ENCODE measurements at places on chromosomes 11 and 22.

DNA sequence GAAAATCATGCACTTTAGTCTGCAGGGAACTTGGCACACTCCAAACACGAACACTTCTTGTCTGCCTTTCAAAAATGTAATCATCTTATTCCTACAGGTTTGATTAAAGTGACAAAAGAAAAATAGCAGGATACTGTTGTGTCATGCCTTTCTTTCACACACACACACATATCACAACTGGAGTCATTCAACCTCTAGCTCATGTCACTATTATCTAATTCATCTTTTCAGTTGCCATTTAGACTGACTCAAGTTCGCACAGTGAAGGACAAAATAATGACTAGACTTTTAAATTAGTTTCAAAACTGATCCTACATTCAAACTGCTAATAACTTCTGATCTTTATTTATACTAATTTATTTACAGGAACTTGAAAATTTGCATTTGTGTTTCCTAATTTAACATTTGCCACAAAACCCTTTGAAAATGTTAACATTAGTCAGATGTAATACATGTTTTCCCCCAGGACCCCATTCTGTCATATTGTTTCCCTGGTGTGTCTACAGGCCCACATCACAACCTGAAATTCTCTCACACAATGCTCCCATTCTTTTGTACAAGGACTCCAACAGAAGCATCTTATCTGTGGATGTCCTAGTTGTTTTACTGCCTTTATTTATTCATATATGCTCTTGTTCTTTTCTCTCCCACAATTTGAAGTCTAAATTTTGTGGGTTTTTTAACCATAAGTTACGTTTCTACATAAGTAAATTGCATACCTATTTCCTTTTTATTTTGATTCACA lies 171.1 kb downstream of the GRIA4 start:
- no peak for DNase-seq

DNA sequence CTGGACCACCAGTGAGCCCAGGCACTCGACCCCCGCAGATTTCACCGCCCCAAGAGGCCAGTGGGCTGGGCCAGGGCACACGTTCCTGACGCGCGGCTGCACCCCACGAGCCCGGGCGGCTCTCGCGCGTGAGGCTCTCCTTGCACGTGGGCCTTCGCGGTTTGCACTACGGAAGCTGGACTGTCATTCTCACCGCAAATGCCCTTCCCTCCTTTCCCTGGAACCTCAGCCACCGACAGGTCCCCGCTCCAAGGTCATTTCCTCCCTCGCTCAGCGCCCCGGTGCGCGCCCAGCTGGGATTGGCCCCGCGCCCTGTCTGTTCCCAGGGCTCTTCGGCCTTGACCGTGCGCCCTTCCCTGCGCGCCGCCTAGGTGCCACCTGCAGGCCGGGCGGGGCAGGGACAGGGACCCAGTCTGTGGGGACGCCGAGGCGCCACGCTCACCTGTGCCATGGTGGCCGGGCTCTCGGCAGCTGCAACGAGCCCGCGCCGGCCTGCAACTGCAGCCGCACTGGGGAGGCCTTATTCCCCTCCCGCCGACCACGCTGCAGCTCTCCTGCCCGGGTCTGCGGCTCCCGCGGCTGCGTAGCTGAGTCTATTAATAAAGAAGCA lies 2.1 kb upstream of the CPT1A start:
- peak; percentile 60 for DNase-seq

DNA sequence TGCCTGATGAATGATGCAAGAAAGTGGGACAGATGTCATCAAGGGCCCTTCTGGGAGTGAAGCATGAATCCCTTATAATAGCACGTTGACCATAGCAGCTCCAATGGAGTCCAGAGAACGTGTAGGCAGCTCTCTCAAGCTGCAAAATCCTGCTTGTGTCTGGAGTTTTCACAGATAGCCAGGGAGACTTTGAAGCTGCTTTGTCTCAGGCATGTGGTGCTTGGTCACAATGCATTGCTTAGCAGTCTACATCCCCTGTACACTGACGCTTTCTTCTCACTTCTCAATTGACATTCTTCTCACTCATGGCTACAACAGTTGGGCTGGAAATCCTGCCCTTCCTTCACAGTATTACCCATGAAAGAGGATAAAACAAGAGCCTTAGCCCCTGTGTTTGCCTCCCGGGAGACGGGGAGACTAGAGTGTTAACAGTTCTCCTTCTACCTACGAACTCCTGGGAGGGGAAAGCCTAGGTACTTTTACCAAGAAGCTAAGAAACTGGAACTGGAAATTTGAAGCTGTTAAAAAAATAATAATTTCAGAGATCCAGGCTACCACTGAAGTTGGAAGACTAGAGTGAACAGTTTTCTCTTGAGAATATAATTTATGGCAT lies 20.7 kb upstream of the MMP7 start:
- DNase-seq: no peak

- no peak for DNase-seq
These were observed 112.8 kb upstream of the CADM1 start for GRCh38 chr11:115616971-115617370.

DNA sequence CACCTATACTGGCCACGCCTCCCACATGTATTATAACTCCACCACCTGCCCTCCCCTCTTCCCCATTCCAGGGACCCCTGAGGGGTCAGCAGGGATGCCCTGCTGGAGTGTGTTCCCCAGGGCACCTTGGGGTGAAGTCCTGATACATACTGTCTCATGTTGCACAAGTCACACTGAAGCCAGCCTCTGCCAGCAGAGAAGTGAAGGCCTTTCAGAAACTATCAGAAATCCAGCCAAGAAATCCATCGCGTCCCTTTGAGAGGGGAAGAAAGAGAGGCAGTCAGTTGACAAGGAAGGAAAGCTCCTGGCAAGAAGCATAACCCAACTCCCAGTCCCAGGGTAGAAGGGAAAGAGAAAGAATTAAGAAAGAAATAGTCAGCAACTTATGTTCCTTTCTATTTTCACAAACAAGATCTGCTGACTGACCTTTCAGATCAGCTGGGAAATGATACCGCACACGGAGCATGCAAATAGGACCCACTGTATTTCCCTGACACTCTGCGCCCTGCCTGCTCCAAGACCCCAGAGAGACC lies 45.2 kb downstream of the SC5D start:
- no peak for DNase-seq

DNA sequence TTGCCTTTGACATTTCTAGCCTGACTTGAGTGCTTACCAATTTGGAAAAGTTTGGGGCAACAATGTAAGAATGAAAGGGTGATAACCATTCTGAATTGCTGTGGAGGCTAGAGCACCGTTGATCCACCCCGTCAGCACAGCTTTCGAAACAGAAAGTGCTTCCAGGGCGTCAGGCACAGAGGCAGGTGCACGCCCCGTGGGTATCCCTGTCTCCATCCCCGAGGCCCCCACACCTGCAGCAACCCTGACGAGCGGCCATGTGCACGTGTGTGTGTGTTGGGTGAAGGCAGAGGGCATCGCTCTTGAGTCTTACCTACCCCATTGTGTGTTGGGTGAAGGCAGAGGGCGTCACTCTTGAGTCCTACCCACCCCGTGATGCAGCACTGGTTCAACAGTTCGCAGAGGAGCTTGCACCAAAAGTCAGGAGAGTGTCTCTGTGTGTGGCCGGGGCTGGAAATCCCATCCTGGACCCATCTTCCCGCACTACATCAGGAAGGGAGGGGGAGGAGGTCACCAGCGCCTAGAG lies 404.5 kb downstream of the BRD1 start:
- DNase-seq: no peak

- DNase-seq: no peak
These were observed 61.4 kb downstream of the NRXN2 start for GRCh38 chr11:64661614-64662013.

DNA sequence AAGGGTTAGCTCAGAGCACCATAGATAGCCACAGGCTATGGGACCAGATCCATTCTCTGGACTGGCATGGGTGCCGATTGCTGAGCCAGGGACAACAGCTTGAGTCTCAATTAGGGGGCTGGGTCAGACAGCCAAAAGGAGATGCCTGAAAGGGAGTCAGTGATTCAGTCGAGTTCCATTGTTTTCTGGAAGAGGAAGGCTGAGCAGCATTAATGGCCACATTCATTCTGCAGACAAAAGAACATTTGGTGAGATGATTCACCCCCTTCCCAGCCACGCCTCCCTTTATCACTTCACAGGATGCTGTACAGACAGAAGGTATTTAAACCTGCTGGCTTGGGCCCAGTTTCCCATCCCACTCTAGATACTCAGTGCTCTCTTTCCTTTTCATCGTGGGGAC lies 131.9 kb downstream of the ADAMTS15 start:
- no peak for DNase-seq

GRCh38 chr22:37206118-37206840 lies 6.0 kb downstream of the SSTR3 start:
- DNase-seq: no peak

DNA sequence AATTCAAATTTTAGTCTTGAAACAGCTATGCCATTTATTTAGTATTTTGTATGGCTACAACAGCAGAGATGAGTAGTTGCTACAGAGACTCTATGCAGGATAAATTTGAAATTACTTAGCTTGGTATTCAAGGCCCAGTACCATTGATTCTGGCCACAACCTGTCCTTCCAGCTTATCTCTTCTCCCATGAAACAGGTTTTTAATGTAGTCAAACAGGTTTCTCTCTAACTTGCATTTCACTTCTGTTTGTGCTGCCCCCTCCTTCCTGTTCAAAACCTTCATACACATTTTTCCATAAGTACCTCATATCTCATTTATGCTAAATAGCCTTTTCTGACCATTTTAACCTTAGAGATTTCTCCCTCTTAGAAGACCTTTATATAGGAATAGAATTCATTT lies 3.3 kb downstream of the USP47 start:
- no peak for DNase-seq

GRCh38 chr22:44088976-44089570 lies 65.0 kb downstream of the PARVB start:
- no peak for DNase-seq

DNA sequence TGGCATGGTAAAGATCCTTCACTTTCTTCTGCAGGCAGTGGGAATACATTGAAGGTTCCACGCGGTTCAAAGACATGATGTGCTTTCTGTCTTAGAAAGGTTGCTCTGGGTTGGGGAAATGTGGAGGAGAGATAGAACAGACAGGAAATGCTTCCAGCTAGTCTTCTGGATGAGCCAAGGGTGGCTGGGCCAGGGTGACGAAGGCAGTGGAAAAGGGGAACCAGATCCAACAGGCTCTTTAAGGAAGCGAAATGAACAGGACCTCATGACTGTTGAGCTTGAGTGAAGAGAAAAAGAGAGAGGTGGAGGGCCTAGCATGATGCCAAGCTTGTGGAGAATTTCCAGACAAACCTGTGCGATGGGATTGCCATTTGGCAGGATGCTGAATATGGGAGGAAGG lies 56.4 kb upstream of the LMO1 start:
- DNase-seq: no peak

DNA sequence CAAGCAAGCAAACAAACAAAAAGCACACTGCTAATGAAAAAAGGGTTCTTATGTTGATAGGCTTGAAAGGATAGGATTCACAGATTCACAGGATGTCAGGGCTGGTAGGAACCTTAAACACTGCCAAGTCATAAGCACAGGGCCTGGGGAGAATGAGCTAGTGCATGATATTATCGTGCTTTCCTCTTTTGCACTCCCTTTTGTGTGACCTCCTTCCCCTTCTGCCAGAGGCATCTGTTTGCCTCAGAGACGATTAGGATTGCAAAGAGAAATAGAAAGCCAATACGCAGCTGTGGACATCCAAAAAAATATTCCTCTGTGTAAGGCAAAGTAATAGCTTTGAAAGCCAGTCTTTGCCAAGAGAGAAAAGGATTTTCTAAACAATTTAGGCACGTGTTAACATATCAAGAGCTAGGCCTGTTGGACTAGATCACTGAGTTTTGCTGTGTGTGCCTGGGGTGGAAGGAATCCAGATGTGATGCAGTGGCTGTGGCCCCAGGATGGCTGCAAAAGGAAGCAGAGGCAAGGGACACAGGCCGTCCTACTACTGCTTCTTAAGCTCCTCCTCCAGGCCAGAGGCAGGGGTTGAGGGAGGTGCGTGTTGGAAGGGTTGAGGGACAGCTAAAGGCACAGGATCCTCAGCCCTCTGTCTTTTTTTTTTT lies 30.6 kb downstream of the MCHR1 start:
- no peak for DNase-seq

- no peak for DNase-seq
These were observed 12.4 kb upstream of the SLC5A1 start for GRCh38 chr22:32030518-32031247.

DNA sequence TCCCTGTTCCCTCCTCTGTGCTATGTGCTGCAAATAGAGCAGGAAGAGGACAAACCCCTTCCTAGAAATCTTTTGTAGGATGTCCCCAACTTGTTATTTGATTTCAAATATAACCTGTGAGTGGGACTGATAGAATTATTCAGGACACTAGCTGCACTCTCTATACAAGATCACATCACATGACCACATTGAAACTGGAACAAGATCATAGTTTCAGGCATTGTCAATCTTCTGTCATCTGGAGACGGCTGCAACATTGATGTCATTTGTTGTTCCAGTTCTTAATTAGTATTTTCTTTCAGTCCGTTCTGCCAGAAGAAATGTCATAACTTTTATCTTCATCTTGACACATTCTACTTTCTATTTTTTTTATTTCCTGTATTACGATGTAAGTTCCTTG lies 89.3 kb downstream of the GRIA4 start:
- DNase-seq: no peak

- no peak for DNase-seq
These were observed 11.9 kb downstream of the SHANK3 start for GRCh38 chr22:50684501-50684900.

DNA sequence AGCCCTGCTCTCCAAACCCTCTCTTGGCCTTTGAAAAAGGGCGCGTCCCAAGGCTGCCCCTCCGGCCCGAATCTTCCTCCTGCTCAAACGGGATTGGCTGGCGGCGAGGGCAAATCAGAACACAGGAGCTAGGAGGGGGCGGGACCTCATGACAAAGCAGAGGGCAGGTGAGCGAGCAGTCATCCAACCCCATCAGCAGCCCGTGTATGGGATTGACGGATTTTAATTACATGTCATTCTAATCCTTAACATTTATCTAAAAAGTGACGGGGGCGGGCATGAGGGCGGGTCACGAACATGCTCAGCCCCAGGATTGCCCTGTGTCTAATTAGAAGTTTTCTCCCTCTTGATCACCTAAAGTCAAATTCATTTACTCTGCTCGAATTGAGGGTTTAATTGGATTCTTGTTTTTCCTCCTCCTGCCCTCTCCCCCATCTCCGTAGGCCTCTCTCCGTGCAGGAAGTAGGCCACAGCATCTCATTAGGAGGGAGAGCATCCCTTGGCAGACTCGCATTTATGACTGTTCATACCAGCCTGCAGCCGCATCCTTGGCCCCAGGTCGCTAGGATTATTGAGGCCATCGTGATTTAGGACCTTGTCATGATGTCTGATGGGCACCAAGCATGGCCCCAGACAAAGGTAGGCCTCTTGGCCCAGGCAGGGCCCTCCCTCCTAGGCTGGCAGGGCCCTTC lies 147.1 kb downstream of the CHST1 start:
- no peak for DNase-seq

- no peak for DNase-seq
These were observed 534.2 kb upstream of the ANO5 start for GRCh38 chr11:21658654-21659193.

DNA sequence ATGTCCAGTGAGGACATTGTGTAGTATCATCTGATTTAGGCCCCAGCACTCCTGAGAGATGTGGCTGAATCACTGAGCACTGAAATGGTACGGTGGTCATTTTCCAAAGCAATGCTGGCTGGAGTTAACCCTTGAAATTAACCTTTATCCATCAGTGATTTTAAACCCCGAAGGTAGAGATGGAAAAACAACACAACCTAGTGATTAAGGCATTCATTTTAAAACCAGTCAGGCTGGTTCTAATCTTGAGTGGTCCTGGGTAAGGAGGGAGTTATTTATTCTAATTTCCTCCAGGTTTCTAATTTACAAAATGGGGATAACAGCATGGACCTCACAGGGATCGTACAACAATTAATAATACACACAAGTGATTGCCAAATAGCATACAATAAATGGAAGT lies 6.6 kb upstream of the CSNK2A3 start:
- DNase-seq: no peak

All from activated T-helper 1 cell treated with anti-CD3 and anti-CD28 coated beads, Interleukin-2, amount 50 U/mL, for 16 hours (primary cell).